ENCODE measurements at places on chromosomes 3 and 15.

DNA sequence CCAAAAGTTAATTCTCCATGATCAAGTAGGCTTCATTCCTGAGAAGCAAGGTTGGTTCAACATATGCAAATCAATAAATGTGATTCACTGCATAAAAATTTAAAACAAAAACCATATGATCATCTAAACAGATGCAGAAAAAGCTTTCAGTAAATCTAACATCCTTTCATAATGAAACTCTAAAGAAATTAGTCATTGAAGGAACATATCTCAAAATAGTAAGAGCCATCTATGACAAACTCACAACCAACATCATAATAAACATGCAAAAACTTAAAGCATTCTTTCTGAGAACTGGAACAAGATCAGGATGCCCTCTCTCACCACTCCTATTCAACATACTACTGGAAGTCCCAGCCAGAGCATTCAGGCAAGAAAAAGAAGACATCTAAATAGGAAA, 254.1 kb downstream of the AGBL1 start:
- no peak for DNase-seq

- no peak for DNase-seq
Observed at GRCh38 chr3:177553579-177553978, 356.3 kb upstream of the TBL1XR1 start.

DNA sequence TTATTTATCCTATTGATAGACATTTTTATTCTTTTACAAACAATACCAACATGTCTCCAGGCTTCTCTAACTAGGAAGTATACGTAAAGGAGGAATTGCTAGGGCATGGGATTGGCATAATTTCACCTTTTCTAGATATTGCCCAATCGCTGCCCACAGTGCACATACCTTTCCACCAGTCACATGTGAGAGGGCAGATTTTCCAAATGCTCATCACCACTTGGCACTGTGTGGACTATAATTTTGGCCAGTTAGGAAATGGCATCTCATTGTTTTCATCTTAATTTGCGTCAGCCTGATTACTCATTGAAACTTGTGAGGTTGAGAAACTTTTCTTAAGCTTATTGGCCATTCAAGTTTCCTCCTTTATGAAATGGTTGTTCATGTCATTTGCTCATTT, 57.4 kb upstream of the POLR2M start:
- no peak for DNase-seq

DNA sequence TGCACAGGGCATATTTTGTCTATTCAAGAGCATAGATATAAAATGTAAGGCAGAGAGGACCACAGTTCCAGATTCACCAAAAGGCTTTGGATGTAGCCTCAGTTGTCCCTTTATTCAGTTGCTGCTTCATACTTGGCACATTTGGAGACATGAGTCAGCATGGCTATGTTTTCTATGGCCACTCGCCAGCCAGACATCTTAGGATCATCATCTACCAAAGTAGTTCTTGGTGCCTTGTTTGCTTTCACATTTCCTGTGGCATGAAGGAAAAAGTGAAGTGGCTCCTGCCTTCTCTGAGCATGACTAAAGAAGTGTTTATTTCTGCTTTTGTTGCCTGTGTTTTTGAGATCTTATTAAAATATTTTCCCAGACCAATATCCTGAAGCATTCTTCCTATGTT, 7.2 kb downstream of the SUSD5 start:
- DNase-seq, result no peak

- no peak for DNase-seq
Observed at GRCh38 chr3:8882642-8883041, 80.6 kb downstream of the RAD18 start.

DNA sequence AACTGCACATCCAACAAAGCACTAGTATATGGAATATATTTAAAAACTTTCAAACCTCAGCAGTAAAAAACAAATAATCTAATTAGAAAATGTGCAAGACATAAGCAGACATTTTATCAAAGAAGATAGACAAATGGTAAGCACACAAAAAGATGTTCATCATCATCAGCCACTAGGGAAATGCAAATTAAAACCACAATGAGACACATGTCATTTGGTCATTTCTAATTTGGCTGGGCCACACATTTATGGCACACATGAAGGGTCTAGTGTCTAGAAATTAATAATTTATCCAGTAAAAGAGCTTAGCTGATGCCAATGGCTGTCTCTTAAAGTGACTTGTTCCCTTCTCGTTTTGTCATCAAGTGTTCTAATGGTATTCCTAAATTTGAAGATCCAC, 45.8 kb downstream of the ARHGAP31 start:
- no peak for DNase-seq

GRCh38 chr3:111539351-111540331, 2.4 kb upstream of the CD96 start:
- peak; percentile 41 for DNase-seq

- no peak for DNase-seq
Observed at GRCh38 chr3:151226088-151226563, 23.1 kb upstream of the GPR171 start.

DNA sequence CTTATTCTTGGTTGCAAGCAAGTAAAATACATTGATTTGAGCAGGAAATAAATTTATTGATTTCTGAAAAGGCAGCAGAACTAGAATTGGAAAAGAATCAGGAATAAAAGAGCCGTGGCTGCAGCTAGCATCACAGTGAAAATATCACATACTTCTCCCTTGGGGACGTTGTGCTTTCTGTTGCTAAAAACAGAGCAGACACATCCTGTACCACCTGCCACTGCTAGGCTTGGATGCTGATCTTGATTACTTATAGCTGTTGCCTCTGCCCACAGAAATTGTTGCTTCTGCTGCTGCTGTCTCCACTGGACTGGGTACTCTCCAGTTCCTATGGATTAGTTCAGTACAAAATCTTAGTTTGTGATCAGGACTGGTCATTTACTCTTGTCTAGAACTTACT, 283.8 kb downstream of the C3orf38 start:
- DNase-seq, result no peak

DNA sequence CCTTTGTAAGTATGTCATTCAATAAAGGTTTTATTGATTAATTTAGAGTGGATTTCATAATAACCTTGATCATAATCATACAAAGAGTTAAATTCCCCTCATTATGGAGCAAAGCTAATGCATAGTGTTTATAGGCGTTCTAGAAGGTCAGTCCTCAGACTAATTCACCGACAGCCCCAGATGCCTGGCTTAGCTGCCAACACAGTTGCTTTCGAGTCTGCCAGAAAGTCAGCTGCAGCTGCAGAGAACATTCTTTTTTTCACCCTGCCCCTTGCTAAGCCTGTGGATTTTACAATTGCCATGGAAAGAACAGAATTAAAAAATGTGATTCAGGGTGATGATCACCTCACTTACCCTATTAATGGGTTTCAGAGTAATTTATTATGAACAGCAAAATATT, 21.2 kb downstream of the CADM2 start:
- DNase-seq, result no peak

DNA sequence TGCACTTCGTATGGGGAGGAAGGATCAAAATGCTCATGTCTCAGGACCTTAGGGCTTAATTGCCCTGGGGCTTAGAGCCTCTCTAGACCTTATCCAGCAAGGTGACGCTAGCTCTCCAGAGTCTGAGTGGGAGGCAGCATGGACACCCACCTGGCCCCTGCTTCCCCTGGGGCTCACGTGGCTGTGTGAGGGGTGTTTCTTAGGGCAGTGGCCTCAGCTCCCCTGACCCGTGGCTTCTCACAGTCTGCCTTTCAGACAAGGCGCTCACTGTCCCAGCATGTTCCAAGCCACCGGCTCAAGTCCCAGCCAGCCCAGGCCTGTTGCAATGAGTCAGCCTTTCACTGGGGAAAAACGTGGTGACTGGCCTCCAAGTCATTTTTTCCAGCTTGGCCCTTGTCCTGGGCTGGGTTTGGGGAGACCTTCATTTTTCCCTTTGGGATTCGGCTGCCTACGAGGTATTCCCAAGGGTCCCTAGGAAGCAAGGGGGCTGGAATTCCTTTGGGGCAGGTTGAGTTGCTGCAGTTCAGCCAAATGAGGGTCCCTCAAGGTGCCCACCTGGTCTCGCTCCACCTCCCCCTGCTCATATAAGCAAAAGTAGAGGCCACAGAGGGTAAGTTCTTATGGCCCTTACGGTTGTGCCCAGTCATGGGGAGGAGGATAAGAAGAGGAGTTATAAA, 15.7 kb downstream of the BHLHE40 start:
- DNase-seq, result no peak

- DNase-seq, result no peak
Observed at GRCh38 chr3:55884066-55884465, 397.0 kb upstream of the WNT5A start.

GRCh38 chr15:56868170-56868569, 50.3 kb upstream of the TCF12 start:
- DNase-seq, result no peak

DNA sequence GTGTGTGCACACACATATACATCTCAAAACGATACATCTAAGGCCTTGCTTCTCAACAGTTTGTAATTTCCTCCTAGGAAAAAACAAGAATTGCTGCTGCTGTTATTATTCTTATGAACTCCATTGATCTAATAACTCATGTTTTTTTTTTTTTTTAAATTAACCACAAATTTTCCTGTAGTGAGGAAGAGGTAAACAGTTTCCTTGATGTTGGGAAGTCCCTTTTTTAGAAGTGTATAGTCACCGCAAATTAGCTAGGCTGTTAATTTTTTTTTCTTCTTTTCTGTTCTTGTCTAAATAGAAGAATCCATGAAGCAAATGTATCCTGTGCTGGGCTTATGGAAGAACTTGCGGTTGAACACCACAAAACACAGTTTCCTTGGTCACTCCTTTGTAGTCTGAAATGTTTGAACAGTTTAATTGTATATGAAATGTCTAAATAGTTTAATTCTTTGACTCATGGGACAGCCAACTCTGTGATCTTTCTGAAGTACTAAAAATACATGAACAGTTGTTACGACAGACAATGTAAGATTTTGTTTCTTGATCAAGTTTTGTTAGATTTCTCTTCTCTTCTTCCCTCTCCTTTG, 64.5 kb downstream of the MITF start:
- DNase-seq, result no peak

DNA sequence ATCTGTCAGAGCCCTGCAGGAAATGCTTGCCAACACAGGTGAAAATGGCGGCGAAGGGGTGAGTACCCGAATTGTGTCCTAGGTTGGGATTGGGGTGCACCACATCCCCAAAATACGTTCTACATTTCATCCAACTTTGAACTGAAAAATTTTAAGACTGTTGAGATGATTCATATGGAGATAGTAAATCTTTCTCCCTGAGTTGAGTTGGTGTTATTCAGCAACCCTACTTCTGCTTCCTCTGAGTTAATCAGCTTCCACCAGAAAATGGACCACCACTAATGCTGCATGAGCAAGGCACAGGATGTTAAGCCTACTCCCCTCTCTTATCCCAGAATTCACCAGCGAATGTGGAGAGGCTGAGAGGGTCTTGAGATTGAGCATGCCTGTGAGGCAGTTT, 192.9 kb downstream of the RYR3 start:
- DNase-seq, result no peak

GRCh38 chr3:50609071-50609762, 2.4 kb downstream of the CISH start:
- no peak for DNase-seq

DNA sequence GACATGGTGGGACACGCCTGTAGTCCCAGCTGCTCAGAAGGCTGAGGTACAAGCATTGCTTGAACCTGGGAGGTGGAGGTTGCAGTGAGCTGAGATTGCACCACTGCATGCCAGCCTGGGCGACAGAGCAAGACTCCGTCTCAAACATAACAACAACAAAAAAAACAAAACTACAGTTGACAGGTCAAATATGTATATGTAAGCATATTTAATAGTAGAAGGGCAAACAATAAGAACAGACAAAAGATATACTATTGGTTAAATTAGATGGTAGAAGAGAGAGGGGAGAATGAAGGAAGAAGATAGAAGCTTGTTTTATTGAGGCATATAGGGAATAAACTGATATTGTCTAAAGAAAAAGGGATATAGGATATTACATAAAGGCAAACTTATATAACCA, 247.1 kb downstream of the KLF13 start:
- DNase-seq, result no peak

- DNase-seq, result no peak
Observed at GRCh38 chr3:138474163-138474562, 39.7 kb downstream of the ESYT3 start.

DNA sequence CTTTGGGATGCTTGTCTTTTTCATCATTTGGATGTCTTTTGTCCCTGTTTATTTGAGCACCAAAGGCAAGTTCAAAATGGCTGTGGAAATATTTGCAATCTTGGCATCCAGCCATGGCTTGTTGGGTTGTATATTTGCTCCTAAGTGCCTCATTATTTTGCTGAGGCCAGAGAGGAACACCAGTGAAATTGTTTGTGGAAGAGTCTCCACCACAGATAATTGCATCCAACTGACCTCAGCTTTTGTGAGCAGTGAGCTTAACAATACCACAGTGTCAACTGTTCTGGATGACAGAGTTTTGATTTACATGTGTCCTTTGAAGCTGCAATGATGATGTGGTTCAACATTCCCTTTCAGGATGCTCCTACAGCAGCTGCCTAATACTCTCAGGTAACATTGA, 83.0 kb upstream of the KCNAB1 start:
- no peak for DNase-seq

DNA sequence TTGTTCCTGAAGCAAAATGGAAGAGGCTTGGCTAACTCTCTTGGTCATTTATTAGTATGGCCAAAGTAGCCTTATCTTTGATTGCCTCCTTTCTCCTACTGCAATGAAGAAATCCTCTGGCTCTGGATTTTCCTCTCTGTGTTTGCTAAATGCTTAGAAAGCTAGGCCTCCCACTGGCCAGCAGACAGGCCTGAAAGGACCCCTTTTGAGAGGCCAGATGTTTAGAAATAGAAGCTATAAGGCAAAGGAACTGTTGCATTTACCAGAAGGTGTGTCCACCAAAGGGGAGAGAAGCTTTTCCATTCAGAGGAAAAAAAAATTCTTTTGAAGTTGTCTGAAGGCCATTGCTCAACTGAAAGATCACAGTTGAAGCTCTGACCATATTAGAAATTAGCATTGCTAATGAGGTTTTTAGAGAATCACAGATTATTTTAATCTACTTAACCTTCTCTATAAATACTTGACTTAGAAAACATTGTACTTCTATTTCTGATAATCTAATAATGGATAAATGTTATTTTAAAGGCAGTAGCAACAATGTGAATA, 160.8 kb downstream of the SYNPR start:
- no peak for DNase-seq

GRCh38 chr3:177565981-177566380, 368.7 kb upstream of the TBL1XR1 start:
- DNase-seq, result no peak

Measured in effector CD8-positive, alpha-beta T cell (primary cell).